ENCODE measurements at places on chromosomes 2 and 18.
A peak's percentile ranks its signal among the peaks of the same experiment; 100 is the strongest.

DNA sequence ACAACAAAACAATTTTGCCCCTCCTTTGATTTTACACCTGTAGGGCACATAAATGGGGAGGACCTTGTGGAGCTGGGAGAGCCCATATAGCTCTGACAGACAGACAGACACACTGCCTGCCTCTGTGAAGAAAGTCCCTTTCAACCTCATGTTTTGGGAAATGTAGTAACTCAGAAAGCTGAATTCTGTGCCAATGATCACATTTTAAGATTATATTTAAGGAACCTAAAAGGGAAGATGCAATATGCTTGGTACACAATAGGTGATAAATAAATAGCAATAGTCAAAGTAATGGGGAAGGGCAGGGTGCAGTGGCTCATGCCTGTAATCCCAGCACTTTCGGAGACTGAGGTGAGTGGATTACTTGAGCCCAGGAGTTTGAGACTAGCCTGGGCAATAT is 446.4 kb upstream of the ID2 start:
- DNase-seq = no peak

DNA sequence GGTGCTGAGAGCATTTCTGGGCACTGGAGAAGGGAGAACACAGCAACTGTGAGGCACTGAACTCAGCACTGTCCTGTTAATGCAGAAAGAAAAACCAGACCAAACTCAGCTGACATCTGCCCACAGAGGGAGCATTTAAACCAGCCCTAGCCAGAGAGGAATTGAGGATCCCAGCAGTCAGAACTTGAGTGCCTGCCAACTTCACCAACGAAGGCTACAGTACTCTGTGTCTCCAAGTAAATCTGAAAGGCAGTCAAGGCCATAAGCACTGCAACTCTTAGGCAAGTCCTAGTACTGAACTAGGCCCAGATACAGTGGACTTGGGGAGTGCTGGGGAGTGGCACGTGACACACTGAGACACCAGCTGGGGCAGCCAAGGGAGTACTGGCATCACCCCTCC is 176.2 kb upstream of the ZC3H15 start:
- DNase-seq = peak; percentile 22

GRCh38 chr2:236061899-236062298 is 106.3 kb downstream of the GBX2 start:
- DNase-seq = no peak

DNA sequence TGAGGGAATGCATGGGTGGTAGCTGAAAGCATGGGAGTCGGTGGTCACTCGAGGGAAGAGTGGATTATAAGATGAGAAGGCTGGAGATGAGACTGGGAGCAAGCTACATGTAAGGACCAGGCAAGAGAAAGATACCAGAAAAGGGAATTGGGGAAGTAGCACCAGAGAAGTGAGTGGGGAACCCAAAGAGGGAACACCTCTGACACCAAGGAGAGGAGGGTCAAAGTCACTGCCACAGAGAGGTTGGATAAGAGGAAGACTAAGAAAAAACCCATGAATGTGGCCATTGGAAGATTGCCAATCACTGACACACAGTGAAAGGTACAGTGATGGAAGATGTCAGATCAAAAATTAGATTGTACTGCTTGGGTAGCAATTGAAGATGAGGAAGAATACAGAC is 473.9 kb downstream of the BCL11A start:
- DNase-seq = no peak

DNA sequence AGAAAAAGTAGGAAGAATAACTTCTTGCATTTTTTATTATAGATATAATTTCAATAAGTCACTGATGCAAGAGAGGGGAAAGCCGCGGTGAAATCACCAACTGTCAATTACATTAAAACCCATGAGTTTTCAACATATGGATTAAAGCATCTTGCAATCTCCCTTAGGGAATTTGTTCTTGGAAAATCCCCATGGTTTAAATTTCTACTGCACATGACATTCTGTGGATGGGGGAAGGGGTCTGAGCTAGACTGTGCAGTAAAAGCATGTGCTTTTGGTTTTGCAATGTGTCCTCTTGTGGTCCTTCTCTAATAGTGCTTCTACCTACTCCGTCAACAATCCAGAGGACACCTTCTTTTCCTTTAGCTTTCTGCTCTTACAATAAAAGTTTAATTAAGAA is 894.0 kb downstream of the DCDC2C start:
- DNase-seq = no peak

DNA sequence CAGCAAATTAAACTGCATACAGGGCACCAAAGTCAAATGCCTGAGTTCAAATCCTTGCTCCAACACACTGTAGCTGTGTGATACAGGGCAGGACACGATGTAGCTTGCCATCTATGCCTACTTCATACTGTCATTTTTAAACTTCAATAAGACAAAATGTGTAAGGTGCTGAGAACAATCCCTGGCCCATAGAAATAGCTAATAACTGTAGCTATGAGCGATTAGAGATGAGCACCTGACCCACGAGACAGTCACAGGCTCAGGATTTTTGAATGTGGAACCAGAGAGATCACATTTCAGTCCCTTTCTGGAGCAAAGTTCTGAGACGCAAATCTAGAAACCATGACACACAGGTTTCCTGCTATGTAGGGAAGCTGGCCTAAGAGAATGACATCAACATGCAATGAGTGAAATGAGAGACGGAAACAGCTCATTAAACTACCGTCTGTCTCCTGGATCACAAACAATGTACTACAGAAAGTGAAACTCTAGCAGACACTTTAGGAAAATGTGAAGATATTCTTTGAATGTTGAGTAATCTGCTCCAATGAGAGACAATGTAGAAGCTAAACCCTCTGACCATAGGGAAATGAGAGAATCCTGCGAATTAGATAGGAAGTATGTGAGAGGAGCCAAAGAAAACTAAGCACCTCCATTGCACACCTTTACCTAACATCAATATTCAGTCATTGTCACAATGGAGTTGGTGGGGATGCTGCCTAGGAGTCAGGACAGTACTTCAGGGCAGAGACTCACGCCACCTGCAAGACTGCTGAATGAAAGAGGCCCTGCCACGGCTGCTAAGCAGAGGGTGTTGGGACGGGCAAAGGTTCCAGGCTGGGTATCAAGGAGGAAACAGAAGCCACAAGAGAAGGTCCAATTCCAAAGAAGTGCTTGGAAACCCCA is 25.5 kb downstream of the B4GALT6 start:
- DNase-seq = no peak

DNA sequence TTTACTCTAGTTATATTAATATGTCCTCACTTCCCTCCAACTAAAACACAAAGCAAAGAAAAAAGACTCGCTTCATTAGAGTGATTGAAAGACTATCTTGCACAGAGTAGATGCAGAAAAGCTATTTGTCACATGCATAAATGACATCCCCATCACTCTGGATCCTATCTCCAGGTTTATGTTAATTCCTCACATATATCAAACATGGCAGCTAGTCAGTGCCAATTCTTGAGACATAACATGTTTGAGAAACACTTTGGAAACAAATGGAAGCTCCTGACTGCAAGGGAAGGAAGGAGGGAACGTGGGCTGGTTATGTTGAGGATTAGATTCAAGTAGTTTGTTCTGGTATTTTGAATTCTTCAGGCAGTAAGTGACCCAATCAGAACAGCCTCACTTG is 89.8 kb upstream of the BCL2L11 start:
- no peak for DNase-seq

- DNase-seq = no peak
These were observed 149.5 kb upstream of the ZEB2 start for GRCh38 chr2:144669196-144669987.

- DNase-seq = no peak
These were observed 528.0 kb downstream of the BCL11A start for GRCh38 chr2:60025496-60025895.

- peak; percentile 84 for DNase-seq
These were observed 8.5 kb upstream of the DAW1 start for GRCh38 chr2:227862741-227863588.

GRCh38 chr18:13366541-13366940 is 148.0 kb downstream of the LDLRAD4 start:
- DNase-seq = no peak

DNA sequence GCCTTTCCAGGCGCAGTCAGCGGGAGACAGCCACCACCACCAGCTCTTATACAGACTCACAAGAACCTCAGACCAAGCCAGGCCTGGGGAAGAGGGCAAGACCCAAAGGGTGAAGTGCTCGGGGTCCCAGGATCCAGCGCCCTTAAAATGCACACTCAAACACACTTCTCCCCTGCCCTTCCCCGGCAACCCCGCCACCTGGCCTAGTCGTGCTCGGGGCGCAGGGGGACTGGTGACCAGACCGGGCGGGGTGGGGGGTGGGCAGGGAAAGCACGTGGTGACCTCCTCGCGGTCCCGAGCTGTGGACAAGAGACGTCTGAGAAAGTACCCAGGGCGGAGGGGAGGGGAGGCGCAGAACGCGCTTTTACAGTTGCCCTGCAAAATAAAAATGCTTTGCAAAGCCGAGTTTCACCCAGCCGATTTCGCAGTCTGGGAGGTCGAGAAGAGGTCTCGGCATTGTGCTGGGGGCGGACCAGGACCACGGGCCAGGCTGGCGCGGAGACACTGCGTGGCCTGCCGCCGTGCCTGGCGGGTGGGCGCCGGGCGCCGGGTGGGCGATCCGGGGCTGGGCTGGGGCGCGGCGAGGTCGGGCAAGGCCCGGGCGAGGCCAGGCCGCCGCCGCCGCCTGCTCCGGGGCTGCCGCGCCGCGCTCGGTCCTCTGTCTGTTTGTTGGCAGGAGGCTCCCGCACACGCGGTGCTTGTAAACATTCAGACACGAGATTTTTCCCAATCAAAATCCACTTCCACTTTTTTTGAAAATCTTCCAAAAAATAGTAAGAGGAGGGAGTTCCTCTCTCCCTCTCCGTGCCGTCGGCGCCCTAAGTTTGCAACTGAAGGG is 2.0 kb downstream of the BCL11A start:
- DNase-seq = no peak

DNA sequence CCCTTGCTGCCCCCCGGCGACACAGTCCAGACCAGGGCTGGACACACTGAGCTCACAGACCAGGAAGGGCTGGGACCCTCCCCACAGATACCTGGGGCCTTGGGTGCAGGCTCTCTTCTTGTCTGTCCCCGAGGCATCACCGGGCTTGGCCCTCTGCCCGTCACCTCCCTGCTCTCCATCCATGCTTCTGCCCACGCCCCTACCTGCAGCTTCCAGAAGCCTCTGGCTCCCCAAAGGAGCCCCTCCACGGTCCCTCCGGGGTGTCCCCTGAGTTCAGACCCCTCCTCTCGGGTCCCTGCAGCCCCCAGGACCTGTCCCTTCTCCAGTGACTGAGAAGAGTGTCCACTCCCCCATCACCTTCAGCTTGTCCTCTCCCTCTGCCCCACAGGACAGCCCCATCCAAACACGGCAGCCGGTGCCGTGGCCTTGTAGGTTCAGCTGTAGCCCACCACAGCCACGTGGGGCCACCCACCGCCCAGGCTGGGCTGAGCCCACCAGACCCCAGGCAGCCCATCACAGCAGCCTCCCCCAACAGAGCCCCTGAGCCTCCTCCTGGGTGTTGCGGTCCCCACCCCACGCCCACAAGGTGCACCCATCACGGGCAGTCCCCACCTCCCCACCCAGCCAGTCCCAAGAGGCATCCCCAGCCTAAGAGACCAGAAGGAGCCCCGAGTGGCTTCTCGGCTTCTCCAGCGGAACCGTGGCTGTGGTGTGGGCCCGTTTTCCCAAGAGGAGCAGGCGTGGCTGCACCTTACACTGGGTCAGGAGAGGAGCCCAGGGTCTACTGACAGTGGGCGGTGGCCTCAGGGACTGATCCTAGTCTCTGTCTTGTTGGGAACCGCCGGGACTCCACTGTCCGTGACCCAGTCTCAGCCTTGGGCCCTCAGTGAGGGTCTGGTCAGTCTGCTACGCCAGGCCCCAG is 53.1 kb downstream of the RAMP1 start:
- DNase-seq = no peak

GRCh38 chr2:240340361-240340761 is 95.1 kb upstream of the GPC1 start:
- DNase-seq = no peak

- no peak for DNase-seq
These were observed 25.0 kb downstream of the FAM171B start for GRCh38 chr2:186718903-186719302.

- no peak for DNase-seq
These were observed 129.6 kb downstream of the NRXN1 start for GRCh38 chr2:50902365-50902764.

DNA sequence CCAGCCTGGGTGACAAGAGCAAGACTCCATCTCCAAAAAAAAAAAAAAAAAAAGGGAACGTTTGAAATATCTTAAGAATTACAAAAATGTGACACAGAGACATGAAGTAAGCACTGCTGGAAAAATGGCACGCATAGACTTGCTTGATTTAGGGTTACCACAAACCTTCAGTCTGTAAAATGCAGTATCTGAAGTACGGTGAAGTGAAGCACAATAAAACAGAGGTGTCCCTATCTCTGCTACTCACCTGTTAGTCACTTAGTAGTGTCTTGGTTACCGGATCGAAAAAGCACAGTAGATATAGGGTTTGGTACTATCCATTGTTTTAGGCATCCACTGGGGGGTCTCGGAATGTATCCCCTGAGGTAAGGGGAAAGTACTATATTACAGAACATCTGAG is 11.6 kb upstream of the GREB1L start:
- DNase-seq = no peak

DNA sequence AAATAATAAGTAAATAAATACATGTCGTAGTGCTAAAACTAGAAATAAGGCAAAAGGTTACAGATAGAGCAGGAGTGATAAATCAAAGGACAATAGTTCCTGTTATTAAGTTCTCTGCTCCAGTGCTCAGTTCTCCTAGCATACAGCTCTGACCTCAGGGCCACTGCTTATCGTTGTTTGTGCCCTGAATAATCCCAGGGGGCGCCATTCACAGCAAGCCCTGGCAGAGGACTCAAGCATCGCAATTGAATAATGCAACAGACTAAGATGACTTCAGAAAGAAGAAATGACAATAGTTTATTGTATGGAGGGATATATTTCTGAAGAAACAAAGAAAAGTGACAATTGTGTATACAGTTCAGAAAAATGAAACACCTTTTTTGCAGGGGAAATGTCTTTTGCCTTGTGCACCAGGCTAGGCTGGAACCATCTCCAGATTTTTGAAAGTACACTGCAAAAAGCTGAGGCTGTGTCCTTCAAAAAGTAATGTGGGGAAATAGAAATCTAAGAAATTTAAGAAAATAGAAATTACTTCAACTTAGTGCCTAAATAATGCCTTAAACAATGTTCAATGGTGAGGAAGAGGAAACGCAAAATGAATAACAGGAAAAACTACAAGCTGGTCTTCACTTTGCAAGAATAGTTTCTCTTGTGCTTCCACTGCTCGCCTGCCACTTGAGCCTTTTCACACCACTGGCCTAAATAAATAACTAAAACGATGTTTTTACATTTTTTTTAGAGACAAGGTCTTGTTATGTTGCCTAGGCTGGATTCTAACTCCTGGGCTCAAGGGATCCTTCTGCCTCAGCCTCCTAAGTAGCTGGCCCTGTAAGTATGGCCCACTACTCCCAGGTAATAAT is 19.0 kb upstream of the CCNYL1 start:
- peak; percentile 25 for DNase-seq

- no peak for DNase-seq
These were observed 10.7 kb downstream of the SATB2 start for GRCh38 chr2:199446996-199447576.

DNA sequence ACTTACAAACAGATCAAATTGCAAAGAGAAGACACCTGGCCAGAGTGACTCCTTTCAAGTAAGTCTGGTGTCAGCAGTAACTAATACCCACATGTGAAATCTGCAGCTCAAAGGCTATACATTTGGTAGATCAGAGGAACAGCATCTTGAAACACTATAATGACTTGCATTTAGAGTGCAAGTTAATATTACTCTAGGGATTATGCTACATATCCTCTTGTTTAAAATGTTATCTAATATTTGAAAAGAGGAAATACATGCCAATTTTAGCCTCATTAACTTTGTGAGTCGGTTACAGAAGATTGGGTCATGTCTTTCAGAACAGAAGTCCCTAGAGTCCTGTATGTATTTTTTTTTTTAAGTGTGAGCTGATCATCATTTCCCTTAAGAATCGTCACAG is 15.2 kb downstream of the LANCL1 start:
- DNase-seq = no peak

All from brain microvascular endothelial cell (primary cell).